ENCODE measurements at places on chromosomes 3 and 15.

DNA sequence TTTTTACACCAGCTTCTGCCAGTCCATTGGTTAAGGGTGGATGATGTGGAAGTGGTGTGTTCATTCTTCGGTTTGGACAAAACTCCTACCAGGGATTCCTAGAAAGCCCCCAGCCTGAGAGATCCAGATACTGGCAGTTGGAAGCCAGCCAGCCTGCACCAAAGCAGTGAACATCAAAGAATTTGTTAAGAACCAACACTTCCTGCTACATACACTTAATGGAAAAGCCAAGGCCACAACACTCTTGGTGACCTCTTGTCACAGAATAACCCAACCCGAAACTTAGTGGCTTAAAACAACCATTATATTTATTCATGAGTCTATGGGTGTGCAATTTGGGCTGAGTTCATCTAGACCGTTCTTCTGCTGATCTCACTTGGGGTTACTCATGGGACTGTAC is 42.9 kb upstream of the ADAMTS9 start:
- DNase-seq = no peak

DNA sequence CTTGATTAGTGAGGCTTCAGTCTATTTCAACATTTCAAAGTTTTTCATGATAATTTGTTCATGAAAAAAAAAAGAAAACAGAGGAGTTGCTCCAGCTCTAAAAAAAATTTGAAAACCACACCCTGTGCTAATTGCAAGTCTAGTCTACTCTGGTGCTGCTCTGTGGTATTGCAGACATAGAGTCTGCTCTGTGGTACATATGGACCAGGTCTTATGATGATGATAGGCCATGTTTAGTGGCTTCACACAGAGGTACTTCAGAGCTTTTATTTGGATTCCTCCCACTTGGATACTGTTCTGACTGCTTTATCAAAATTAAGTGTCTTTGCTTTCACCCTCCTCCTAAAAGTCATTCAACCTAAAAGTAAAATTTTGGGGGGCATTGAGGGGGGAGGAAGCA is 160.8 kb downstream of the ALCAM start:
- no peak for DNase-seq

- peak; percentile 30 for DNase-seq
Measured at GRCh38 chr3:15815696-15816095, 17.9 kb upstream of the ANKRD28 start.

DNA sequence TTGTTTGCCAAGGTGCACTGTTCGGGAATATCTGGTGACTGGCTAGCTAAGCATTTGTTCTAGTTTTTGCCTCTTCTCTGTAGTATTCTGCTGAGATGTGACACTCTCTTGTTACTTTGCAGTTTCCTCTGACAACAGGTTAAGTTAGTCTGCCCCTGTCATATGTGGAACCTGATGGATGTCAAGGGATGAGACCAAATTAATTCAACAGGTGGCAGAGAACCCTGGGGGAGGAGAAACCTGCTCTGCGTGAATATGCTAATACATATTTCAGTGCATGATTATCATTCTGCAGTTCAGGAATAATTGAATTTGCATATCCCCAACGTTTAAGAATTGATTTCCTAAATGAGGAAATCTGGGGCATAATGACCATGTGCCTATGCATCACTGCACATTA is 777.3 kb downstream of the PDCD6IP start:
- no peak for DNase-seq

DNA sequence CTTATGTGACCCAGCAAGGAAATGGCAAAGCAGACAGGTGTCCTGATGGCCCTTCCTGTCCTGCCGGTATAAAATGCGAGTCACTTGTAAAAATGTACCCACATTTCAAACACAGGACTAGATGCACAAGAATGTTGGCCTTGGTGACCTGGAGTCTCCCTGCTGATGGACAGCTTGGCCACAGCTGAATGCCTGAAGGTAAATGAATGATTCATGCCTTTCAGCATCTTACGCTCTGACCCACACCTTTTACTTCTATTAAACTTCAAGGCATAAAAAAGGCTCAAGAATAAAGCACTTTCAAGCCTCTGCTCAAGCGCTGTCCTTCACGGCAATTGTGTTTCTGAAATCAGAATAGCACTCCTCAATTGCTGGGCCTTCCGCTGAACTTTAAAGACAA is 228.0 kb upstream of the SLCO3A1 start:
- DNase-seq = no peak

DNA sequence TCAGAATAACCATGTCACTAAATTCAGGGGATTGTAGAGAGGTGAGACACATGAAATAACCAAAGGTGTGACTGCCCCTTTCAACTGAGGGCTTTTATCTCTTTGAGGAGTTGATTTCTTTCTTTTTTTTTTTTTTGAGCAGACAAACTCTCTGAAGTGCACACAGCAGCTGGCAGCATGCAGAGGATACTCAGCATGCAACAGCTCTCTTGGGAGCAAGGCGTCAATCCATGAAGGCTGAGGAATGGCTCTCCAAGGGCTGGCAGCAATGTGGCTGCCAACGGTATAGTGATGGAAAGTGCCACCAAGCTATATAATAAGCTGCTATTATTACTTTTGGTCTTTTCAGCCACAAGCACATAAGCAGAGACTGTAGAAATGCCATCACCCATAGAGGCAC is 226.7 kb upstream of the FEZF2 start:
- DNase-seq = no peak

- DNase-seq = no peak
Measured at GRCh38 chr3:67876261-67876660, 221.8 kb upstream of the SUCLG2 start.

GRCh38 chr15:35911052-35911777 is 365.2 kb upstream of the DPH6 start:
- DNase-seq = no peak

DNA sequence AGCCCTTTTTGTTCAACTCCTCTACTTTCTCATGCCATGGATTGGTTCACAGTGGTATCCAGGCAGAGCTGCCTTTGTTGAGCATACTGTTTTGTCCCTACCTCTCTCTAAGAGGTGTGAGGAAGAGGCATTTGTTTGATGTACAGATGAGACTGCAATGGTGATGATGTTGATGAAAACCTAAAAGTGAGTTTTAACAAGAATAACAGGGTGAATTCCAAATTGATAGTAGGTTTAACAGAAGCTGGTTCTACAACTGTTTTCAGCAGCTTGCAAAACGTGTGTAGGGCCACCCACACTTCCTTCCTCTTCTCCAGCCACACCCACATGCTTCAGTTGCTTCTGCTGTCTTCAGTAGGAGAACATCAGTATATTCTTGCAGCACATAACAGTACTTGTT is 10.2 kb downstream of the SNRK start:
- DNase-seq = peak; percentile 97

DNA sequence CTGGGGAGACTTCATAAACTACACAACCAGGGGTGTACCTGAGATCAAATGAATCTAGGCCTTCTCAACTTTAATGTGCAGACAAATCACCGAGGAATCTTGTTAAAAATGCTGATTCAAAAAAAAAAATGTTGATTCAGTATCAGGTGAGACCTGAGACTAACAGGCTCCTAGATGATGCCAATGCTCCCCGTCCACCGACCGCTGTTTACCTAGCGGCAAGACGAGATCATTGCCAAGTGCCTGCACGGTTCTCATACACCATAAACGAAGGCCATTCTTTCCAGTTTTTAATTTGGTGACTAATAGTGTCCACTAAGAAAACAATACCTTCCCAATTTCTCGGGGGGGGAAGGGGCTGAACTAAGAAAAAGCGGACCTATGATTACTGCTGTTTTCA is 2.5 kb upstream of the FSIP1 start:
- no peak for DNase-seq

Data from Kasumi-1 (cell line).